Esophagus muscularis mucosa (tissue), 4 donors: ENCODE measurements at places on chromosomes 2 and 18. TPM values are rescaled to one million over a fixed set of nuclear protein-coding genes. Genes with fewer than 3 reads are reported as not detected.

ACVR2A gene
- 42.4 TPM for total RNA-seq

AGXT gene
- not detected for total RNA-seq

DLX2 gene
- not detected for total RNA-seq

- DNase-seq = no peak
- H3K4me3 ChIP-seq = no peak overlapping the region
- no peaks in the 10 kb centered on the region for H3K4me1 ChIP-seq
- H3K36me3 ChIP-seq = peaks cover 96% of the 10 kb centered on the region
- H3K27ac ChIP-seq = no peak overlapping the region
Observed at GRCh38 chr2:101036562-101036961, 34.5 kb downstream of the RPL31 start.

DNA sequence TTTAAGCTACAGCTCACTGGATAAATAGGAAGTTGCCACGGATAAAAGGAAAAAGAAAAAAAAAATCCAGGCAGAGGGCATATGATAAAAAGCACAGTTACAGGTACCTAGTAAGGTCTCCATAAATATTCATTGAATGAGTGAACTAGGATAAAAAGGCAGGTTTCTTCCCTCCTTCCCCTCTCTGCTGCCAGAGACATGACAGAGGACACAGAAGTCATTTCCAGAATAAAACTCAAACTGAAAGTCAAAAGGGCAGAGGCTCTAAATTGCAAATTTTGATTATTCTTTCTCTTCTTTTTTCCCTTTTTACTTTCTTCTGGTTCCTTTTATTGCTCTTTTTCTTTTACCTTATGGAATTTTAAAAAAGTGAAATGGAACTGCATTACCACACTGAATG is 7.7 kb downstream of the CD302 start:
- no peak overlapping the region for H3K27ac ChIP-seq
- H3K27me3 ChIP-seq = no peaks in the 10 kb centered on the region
- no peak overlapping the region for H3K4me3 ChIP-seq

GRCh38 chr2:154425994-154426393 is 272.5 kb upstream of the KCNJ3 start:
- no peaks in the 10 kb centered on the region for H3K27me3 ChIP-seq
- no peak overlapping the region for H3K4me3 ChIP-seq
- H3K27ac ChIP-seq = no peak overlapping the region
- no peak for DNase-seq
- no peaks in the 10 kb centered on the region for H3K4me1 ChIP-seq

DNA sequence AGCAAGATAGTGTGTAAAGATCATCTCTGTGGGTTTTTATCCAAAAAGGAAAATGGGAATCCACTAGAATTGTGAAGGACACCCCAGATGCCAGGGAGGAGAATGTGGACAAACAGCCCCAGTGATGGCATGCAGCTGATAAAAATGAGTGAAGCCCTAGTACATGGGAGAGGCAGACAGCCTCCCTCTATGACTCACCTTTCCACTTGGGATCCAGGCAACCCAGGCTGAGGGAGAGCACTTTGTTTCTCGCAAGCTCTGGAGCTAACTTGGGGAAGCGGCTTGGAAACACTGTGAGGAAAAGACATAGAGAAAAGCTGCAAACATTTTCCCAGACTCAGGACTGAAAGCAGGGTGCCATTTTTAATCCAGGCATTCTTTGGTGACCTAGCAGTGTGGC is 5.3 kb upstream of the FLACC1 start:
- peaks cover 41% of the 10 kb centered on the region for H3K36me3 ChIP-seq
- no peaks in the 10 kb centered on the region for H3K4me1 ChIP-seq
- no peak for DNase-seq
- no peaks in the 10 kb centered on the region for H3K27me3 ChIP-seq

DNA sequence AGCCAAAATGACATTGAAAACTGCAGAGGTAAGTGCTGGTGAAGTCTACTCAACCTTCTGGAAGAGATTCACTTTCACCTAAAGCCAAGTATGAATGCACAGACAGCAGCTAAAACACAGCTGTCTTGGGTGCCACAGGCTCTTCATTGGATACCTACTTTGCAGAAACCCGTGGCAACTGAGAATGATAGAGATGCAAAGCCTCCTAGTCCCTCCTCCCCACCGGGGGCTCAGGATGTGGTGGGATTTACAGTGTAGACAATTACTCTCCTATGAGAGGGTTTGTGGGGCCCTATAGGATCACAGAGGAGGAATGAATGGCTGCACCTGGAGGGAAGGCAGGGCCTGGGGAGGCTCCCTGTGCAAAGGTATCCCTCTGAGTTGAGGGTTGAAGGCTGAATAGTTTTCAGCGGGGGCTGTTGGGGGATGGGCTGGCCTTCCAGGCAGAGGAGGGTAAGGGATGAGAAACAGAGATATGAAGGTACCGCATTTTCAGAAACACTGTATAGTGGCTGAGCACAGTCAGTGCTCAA is 131.6 kb downstream of the RNF144A start:
- H3K4me3 ChIP-seq = no peak overlapping the region
- H3K27me3 ChIP-seq = no peaks in the 10 kb centered on the region
- H3K4me1 ChIP-seq = peaks cover 4% of the 10 kb centered on the region
- no peaks in the 10 kb centered on the region for H3K36me3 ChIP-seq
- H3K27ac ChIP-seq = no peak overlapping the region

DNA sequence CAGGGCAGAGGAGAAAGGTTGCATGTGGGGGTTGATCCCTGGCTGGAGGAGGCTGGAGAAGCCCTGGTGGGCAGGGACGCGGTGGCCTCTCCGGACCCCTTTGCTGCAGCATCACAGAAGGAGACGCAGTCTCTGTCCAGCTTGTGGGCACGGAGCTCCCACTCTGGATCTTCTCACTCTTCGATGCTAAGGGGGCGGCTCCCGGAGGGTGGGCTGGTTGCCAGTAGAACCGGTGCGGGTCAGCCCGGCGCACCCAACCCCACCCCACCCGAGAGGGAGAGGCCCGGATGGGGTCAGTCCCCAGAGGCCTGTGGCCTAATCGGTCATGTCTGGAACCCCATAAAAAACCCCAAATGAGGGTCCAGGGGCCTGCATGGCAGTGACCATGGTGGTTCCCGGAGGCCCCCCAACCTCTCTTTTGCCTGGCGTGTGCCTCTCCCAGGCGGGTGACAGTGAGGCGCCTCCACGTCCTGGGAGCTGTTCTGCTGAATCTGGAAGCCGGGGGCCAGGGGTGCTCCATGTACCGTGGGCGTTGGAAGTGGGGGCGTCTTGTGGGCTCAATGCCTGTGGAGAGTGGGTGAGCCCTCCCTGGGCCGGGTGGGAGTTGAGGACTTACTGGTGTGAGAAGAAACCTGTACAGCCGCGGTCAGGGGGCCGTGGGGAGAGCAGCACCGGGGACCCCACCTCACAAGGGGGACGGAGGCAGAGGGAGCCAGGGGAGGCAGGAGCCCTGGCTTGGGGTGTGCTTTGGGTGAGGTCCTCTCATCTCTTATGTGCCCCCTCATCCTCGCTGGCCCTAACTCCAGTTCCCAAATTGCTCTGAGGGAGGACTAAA is 79.6 kb downstream of the RTP5 start:
- H3K4me1 ChIP-seq = no peaks in the 10 kb centered on the region
- no peaks in the 10 kb centered on the region for H3K36me3 ChIP-seq
- no peaks in the 10 kb centered on the region for H3K27me3 ChIP-seq
- no peak overlapping the region for H3K4me3 ChIP-seq

DNA sequence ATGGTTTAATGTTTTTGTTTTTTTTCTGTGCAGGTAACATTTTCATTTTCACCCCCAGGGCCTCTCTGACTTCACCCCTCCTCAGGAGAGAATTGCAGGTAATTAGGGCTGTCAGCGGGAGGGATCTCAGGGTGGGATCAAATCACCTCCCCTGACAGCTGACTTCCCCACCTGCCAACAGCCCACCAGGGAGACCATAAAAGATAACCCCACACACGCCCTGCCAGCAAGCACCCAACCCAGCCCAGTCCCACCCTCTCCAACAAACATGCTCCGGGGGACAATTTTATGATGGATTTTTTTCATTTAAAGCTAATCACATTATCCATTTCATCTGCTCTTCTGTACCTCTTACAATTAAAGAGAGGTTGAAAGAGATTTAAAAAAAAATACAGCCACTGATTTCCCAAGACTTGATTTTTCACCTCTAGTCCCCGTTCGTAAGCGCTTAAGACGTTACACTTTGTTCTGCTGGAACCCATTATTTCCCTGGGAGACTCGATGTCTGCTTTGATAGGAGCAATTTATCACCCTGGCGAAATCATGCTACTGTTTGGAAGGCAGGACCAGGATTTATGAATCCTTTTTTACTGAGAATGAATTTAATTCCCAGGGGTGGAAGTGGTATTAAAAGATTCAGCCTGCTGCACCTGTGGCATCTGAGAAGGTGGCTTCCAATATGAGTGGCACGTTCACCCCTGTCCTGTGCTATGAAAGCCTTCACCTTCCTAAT is 232.9 kb upstream of the ID2 start:
- no peak overlapping the region for H3K4me3 ChIP-seq
- no peaks in the 10 kb centered on the region for H3K36me3 ChIP-seq

DNA sequence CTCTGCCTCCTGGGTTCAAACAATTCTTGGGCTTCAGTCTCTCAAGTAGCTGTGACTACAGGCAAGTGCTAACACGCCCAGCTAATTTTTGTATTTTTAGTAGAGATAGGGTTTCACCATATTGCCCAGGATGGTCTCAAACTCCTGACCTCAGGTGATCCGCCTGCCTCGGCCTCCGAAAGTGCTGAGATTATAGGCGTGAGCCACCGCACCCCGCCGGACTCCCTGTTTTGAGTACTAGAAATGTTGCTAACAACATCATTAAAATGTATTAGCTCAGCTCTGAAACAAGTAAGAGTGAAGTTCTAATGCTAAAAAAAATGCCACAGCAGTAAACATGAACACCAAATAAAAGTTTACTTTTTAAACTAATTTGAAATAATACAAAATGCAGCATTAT is 937.7 kb downstream of the CPS1 start:
- H3K4me1 ChIP-seq = no peaks in the 10 kb centered on the region
- H3K27me3 ChIP-seq = no peaks in the 10 kb centered on the region
- no peak for DNase-seq
- H3K36me3 ChIP-seq = no peaks in the 10 kb centered on the region
